SK-MEL-5 (cell line): ENCODE measurements at places on chromosomes 2 and 18.

DNA sequence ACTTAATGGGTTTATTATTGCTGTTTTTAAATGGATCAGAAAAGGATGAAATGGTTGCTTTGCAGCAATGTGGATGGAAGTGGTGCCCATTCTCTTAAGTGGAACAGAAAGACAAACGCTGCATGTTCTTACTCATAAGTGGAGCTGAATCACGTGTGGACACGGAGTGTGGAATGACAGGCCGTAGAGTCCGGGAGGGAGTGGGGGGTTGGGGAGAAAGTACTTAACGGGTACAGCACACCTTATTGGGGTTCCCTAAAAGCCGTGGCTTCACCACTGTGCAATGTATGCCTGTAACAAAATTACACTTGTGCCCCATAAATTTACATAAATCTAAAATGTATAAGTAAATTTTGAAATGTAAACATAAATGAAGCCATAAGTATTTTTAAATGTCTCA lies 64.0 kb upstream of the CTDP1 start:
- DNase-seq, result no peak

- no peak for DNase-seq
Observed at GRCh38 chr18:39380186-39380725, 1814.7 kb upstream of the CELF4 start.

- no peak for DNase-seq
Observed at GRCh38 chr2:201999279-201999678, 34.4 kb upstream of the FZD7 start.

DNA sequence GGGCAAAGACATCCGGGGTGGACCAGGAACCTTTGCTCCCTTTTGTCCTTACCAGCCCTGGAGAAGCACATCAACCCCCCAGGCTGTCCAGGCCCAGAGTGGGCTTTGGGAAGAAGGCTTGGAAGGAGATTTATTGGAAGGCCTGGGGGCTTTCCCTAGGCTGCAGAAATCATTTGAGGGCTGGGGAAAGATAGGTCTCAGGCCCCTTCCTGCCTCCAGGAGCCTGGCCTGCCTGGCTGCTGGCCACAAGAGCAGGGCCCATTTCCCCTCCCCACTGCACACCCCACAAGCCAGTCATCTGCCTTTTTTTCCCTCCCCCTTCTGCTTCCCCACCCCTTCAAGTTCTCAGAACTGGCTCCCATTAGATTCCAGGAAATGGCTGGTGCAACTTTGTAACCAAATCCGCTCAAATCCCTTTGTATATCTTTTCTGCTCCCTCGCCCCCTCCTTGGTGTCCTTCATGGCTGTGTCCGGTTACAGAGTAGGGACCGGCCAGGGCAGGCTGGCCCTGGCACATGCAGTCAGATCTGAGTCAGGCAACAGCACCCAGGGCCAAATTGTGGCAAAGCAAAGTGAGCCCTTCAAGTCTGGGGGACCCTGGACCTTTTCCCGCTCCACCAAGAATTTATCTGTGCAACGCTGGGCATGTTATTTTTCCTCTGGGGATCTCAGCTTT lies 20.8 kb upstream of the TNP1 start:
- DNase-seq, result no peak

GRCh38 chr2:73091696-73092095 lies 20.2 kb upstream of the SFXN5 start:
- DNase-seq, result no peak

- peak; percentile 26 for DNase-seq
Observed at GRCh38 chr2:234022424-234022823, 28.1 kb upstream of the SPP2 start.

- no peak for DNase-seq
Observed at GRCh38 chr18:73409242-73409641, 541.5 kb upstream of the NETO1 start.

- DNase-seq, result no peak
Observed at GRCh38 chr2:215716956-215717355, 281.1 kb upstream of the FN1 start.

DNA sequence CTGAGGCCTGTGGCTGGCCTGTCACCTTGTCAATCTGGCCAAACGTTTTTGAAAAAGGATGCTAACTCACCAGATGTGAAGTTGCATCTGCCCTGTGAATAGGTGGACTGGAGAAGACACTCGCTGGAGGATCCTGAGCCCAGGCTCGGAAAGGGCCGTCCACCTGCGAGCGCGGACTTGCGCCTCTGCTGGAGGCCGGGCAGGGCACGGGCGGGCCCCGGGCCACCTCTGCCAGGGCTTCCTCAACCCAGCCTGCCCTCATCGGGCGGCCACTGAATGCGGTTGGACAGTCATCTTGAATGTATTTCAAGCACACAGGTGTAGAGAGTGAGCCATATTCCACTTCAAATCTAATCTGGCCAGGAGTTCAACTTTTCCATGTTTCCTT lies 83.9 kb downstream of the FAM210A start:
- no peak for DNase-seq

DNA sequence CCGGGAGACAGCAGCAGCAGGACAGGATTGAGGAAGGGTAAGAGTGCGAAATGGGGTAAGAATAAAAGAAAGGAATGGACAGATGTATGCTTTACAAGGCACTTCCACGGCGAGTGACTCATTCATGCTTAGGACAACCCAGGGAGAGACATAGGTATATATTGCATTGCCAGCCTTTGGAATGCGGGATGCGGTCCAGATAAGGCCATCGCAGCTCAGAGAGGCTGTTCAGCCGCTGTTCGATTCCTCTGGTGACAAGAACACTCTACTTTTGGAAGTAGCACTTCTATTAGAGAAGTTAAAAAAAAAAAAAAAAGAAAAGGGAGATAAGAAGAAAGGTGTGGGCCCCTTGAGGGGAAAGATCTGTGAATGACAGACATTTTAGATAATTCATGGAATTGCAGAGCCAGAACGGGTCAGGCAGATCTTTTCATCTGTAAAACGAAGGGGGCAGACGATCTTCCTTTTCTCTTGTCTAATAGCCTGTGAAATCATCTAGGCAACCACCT lies 819 bp upstream of the NCOA1 start:
- no peak for DNase-seq

DNA sequence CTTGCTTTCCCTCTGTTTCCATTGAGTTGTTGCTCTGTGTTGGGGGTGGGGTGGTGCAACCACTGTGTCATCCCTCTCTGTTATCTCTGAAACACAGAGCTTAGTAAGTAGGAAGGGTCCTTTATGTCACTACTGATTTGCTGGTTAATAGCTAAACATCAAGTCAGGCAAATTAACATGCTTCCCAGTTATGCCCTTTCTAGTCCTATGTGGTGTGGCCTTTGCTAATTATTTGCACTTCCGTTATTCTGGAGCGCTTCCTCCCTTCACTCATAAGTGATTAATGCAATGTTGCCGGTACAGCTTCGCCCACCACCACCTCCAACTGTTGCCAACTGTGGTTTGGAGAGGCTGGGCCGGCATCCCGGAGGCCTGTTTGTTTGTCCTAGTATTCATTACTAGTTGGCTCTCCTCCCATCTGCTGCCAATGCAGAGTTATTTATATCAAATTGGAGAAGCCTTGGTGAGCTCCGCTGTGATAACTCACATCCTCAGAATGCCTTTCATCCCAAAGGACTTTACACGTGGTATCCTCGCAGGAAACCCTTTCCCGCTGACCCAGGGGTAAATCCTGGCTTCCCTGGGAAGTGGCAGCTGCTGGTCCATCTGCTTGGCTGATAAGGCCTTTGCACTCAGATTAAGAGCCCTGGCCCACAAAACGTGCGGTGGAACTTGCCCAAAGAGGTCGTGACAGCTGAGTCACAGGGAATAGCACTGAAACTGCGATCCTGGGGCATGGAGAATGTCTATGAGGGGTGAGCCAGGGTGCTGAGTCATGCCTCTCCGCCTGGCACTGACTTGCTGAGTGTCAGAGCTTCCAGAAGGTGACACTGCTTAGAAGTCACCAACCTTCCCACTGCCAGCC lies 72.0 kb upstream of the ZCCHC2 start:
- no peak for DNase-seq

DNA sequence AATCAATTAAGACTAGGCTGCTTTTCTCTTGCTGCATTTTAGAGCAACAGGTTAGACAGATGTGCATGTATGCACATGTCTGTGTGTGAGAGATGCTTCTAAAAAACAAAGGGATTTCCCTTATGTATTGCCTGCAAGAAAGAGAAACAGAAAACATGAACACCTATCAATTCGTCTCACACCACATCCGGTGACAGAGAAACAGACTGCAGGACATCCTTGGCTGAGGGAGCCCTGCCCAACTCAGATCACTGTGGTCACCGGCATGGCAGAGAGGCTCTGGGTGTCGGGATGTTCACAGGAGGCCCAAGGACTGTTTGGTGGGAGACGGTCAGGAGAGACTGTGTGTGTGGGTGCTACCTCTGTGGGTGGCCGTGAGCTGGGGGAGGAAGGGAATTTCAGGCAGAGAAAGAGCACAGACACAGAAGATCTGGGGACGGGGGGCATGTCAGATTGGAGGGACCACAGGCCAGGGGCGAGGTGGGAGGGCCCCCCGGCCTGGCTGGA lies 24.9 kb downstream of the FHL2 start:
- DNase-seq, result no peak

DNA sequence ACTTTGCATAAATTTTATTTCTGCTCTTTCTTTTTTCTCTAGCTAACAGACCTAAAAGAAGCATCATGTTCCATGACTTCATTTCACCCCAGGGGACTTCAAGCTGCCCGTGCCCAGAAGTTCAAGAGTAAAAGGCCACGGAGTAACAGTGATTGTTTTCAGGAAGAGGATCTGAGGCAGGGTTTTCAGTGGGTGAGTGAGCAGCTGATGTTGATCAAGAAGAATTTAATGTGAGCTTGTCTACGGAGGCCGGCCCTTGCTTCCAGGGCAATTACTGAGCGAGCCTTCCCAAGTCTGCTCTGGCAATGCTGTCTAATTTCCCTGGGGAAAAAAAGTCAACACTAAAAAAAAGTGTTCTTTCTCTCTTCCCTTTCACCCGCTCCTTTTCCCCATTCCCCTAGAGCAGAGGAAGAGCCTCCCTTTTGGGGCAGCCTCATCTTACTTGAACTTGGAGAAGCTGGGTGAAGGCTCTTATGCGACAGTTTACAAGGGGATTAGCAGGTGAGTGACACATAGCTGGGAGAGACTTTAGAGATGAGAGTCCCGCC lies 1.2 kb downstream of the CDK15 start:
- DNase-seq, result peak; percentile 46

- no peak for DNase-seq
Observed at GRCh38 chr2:164523009-164523408, 98.3 kb downstream of the GRB14 start.

GRCh38 chr18:26196605-26197004 lies 29.6 kb upstream of the TAF4B start:
- DNase-seq, result no peak

GRCh38 chr18:41532344-41533086 lies 422.5 kb upstream of the PIK3C3 start:
- peak; percentile 48 for DNase-seq
